ENCODE measurements at places on chromosomes 16 and 17.

DNA sequence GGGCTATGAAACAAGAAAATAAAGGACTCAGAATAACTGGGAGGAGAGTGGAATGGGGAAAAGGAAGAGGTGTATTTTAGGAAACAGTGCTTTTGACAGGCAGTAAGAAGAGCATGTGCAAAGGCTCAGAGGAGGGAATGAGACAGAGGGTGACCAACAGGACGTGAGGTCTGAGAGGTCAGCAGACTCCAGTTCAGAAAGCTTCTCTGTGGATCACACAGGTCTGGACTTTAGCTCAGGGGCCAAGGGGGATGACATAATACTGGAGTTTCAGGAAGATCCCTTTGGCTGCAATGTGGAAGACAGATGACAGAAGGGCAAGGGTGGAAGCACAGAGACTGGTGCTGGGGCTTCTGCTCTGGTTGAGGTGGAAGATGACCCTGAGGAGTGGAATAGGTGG lies 489.9 kb upstream of the CDH5 start:
- DNase-seq: no peak

GRCh38 chr17:81902023-81902652 lies at the start of gene NPB:
TSS of gene NPB (plus strand) at chr17:81902238. CDS start at chr17:81902278, 40 bp downstream.
- DNase-seq: no peak

DNA sequence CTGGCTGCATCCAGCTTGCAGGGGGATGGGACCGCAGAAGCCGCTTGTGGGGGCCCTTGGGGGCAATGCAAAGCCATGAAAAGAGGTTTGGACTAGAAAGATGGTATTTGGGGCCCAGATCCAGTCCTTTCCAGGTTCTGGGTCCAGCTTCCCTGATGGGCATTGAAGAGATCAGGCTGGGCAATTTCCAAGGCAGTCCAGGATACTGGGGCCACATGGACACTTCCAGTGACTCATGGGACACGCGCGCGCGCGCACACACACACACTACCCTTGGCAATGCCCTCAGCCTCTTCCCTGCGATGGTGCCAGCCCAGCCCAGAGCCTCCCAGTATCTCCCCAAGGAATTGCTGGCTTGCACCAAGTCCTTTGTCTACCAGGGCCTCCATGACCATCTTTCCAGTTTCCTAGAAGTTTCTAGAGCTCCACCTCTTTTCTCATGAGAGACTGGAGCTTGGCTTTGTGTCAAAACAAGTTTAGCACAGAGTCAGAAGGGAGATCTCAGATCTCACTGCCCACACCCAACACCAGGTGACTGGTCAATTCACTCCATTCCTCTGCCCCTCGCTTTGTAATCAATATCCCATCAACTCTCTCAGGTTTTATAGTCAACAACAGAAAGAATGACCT lies 44.3 kb downstream of the WNT3 start:
- no peak for DNase-seq

DNA sequence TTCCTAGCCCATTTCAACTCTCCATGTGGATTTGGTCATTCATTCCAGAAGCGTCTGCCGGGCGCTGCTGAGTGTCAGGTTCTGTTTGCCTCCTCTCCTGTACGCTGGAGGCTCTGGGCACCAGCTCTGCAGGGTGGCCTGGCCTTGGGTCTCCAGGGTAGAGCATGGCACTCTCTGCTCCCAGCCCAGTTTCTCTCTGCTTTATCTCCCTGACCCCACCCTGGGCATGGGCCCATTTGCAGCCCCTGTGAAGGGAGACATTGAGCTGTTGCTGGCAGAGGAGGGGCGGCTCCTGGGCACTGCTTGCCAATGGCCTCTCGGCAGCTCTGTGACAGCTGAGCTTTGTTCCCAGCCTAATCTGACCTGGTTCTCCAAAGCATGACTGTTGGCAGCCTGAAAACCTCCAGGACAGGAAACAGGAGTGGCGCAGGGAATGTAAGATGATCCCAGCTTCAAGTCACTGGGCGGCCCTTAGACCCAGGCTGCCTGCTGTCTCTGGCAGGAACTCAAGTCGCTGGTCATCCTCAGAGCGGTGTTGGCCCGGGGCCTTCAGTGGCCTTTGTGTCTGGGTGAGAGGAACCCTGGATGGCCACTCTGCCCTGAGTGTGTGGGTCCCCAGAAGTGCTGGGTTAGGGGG lies 146.8 kb downstream of the SEC14L1 start:
- no peak for DNase-seq

DNA sequence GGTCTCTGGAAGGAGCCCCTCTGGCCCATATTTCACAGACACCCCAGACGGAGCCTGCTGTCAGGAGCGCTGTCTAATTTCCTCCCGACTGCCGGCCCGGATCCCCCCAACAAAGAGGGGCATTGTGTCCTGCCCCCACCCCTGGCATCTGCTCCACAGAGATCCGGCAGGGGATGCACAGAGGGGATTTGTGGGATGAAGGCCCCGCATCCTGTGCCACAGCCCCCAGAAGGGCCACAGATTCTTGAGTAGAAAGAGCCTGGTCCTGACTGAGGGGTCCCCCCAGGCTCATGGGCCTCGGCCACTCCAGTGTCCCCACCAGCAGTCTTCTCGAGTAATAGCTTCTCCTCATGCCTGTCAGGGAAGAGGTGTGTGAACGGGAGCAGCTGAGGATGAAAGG lies 29.5 kb downstream of the MEOX1 start:
- no peak for DNase-seq

DNA sequence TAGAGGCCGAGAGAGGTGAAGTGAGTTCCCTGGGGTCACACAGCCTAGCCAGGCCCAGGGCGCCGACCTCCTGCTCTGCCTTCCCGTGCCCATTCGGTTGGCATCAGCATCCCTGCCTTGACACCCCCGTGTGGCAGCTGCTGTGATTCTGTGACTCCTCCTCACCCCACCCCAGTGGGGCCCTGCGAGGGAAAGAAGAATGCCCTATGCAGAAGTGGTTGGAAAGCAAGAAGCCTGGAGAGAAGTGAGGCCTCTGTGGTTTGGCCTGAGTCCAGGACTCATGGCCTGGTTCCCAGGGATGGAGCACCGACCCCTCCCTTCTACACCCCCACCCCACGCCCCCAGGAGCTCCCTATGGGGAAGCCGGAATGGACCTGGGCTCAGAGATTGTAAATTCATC lies 296.2 kb downstream of the SEC14L1 start:
- DNase-seq: no peak

- DNase-seq: no peak
Observed at GRCh38 chr17:81683208-81683583, 401 bp downstream of the ARL16 start.

DNA sequence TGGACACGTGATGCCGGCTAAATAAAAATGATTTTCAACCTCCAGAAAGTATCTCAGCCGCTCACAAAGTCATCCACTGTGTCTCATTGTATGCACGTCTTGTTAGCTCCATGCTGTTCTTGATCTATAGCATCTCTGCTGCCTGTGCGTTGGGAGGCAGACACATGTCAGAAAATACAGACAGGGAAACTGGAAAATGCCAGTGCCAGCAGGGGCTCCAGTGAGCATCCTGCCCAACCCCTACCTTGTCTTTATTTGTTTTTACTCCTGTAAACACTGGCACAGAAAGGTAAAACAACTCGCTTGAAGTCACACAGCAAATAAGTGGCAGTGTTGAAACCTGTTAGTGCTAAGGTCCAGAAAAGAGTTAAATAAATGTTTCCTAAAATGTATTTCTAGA lies 208.1 kb upstream of the ASIC2 start:
- DNase-seq: no peak

DNA sequence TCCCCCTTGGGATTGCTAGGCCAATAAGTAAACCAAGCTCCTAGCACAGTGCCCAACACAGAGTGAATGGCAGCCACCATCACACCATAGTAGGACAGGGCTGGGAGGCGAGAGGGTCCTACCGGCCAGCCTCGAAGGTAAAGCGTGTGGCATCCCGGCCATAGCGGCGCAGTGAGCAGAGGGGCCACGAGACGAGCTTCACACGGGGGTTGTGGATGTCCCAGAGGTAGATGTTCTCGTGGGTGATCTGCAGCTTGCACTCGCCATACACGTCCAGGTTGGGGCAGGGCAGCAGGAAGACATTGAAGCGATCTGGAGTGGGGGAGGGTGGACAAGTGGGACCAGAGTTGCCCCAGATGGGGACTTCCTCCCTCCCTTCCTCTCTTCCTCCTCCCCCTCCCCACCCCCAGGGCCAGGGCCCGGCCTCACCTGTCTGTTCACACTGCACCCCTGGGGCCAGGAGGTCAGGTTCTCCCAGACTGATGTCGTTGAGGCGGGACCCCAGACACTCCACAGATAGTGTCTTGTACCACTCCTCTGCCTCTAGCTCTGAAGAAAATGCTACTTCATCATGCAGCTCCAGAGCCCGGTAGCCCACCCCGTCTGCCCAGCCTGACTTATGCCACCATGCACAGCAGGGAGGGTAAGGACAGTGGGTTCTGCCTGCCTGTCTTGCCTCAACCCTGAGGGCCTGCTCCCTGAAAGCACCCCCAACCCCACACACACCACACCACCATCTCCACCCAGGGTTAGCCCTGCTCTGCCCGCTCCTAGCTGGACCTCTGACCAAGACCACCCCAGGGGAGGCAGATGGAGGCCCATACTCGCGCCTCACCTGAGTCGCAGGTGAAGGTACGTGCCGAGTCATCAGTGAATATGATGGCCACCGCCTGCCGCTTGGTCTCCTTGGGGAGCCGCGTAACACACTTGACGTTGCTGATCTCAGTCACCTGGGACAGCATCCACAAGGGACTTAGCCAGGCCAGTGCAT lies 11.3 kb downstream of the DOK4 start:
- DNase-seq: no peak

GRCh38 chr17:76871668-76872067 lies 3.5 kb downstream of the MGAT5B start:
- no peak for DNase-seq

DNA sequence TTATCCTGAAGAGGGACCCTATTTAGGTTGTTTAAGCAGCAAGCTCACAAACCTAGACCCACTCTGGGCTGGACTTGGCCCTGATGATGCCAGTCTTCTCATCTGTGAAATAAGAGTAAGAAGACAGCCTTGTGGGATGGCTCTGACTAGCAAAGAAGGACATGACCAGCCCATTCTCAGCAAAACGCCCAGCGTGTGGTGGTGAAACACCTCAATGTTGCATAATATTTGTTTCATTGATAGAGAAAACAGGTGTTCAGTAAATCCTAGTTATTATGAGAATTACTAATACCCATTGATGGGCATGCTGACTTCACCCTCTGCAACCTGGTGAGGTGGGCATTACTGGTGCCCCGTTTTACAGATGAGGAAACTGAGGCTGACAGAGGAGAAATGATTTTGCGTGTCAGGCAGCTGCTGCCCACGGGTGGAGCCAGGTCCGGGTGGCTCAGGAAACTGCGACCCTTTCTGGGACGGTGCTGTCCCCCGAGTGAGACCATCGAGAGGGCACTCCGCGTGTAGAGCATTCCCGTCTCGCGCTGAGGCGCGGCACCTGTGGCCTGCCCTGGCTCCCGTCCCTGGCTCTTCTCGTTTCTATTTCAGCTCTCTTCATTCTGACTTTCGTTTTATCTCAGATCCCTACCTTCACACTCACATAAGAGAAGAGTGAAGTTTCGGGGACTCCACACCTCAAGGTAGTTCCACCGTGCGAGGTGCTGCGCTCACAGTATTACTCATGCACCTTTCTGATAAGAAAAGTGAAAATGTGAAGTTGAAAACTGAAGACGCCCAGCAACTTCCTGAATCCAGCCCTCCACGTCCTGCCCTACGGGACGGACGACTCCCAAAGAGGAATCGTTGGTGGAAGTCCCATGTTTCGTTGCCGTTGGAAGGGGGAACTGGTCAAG lies 48.5 kb downstream of the IRF8 start:
- no peak for DNase-seq

- no peak for DNase-seq
Observed at GRCh38 chr17:37607637-37608331, 1.4 kb downstream of the SYNRG start.

DNA sequence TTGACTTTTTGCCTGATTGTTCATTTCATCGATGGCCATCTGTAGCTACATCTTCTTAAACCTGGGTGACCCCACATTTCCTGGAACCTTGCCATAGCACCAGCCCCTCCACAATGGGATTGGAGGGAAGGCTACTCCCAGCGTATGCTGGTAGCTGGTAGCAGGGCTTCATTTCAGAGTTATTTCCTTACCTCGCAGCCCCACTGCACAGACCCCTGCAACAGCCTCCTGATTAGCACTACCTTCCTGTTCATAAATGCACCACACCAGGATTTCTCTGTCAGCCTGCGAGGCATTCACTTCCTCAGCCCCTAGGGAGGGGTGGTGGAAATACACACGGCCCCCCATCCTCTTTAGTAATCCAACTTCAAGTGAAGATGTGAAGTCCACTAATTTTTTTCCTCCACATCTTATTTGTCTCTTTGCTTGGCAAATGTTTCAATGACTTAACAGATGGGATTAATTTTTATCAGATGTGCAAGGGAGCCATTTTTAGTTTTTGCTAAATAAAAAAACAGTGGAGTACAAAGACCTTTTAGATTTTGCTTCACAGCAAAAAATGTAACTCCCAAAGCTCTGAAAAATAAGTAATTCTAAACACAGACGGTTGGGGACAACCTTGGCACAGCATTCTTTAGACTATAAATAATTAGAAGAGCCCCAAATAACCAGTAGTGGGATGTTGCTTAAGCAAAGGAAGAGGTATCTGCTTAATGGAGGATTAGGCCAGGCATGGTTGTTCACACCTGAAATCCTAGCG lies 76.6 kb downstream of the CLEC16A start:
- no peak for DNase-seq

DNA sequence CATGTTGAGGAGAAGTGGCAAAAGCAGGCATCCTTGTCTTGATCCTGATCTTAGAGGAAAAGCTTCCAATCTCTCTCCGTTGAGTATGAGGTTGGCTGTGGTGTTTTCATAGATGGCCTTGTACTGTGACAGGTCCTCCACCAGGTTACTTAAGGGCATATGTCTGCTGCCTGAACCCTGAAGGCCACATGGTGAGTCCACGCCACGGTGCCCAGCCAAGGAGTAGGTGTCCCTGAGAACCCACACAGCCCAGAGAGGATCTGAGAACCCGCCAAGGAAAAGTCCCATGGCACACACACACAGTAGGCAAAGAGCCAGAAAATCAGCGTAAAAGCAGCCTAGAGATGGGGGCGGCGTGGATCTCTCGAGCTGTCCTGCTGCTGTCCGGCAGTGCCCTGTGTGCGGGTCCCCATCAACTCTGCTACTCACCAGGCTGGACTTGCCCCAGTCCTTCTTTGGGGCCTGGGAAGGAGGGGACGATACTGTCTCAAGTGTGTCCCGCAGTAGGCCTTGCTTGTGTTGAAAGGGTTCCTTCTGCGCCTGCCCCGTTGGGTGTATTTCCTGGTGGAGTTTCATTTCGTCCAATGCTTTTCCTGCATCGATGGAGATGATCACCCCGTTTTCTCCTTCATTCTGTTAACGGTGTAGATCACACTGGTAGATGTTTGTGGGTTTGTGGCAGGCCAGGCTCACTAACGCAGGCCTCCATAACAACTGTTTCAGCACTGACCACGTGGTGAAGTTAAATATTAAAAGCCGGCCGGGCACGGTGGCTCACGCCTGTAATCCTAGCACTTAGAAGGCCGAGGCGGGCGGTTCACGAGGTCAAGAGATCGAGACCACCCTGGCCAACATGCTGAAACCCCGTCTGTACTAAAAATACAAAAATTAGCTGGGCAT lies 90.8 kb upstream of the DNAH17 start:
- no peak for DNase-seq

- no peak for DNase-seq
Observed at GRCh38 chr16:54048586-54049495, 237.7 kb downstream of the IRX3 start.

All from cortex of kidney (tissue), 1 donor.